ENCODE measurements at places on chromosomes 3 and 15.

DNA sequence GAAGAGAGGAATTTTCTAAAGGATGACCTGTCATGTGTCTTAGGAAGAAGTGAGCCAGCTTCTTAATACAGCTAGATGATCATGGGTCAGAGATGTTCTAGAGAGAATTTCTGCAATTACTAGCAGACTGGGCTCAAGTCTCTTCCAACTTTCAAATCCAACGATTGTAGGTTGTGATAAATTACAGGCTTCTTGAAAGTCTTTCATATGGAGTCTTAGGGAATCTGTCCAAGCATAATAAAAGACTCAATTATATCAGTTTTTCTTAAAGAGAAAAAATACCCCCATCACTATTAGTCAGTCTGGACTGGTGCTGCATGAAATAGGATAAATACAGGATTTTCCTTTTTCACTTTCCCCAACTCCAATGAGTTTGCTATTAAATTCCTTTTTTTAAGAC, 59.1 kb downstream of the DRD3 start:
- DNase-seq, result no peak

- DNase-seq, result peak; percentile 16
These were observed 130.6 kb upstream of the FHIT start for GRCh38 chr3:61381745-61382392.

- DNase-seq, result no peak
These were observed 61.3 kb upstream of the LPP start for GRCh38 chr3:188092648-188093047.

GRCh38 chr15:95598251-95598855, 732.1 kb upstream of the NR2F2 start:
- no peak for DNase-seq

DNA sequence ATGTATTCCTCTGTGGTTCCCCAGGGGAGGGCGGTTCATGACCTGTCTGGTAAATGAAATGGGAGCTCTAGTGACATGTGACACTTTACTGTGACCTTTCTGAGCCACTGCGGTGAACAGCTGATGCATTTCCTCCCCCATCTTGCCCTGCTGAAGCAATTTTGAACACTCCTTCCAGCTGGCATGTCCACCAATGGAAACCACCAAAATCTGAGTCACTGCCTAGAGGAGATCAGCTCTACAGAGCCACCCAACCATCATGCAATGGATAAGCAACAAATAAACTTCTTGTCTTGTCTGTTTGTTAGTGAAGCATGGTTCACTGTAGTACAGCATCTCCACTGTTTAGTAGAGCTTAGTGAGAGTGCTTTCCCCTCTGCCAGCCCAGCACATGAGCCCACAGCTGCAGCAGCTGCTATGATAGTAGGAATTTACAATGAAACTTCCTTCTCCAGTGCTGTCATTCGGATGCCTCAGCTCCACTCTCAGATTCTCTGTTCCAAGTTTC, 479.4 kb downstream of the NTRK3 start:
- DNase-seq, result no peak

- no peak for DNase-seq
These were observed 39.0 kb downstream of the CMSS1 start for GRCh38 chr3:99856437-99857220.

DNA sequence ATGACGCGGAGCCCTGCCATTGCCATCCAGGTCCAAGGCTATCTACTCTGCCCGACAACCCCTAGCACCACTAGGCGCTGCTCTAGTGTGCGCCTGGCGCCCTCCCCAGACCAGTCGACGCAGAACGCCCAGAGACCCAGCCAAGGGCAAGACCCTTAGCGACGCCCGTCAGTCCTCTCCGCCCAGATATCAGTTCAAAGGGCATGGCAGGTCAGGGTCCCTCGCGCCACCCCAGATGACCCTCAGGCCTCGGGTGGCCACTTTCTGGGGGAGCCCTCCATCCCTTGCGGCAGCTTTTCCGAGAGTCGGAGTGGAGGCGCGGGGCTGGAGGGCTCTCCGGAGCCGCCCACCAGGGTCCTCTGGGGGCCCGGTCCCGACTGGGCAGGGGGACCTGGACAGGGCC, 371 bp upstream of the CLSTN2 start:
- DNase-seq, result no peak

DNA sequence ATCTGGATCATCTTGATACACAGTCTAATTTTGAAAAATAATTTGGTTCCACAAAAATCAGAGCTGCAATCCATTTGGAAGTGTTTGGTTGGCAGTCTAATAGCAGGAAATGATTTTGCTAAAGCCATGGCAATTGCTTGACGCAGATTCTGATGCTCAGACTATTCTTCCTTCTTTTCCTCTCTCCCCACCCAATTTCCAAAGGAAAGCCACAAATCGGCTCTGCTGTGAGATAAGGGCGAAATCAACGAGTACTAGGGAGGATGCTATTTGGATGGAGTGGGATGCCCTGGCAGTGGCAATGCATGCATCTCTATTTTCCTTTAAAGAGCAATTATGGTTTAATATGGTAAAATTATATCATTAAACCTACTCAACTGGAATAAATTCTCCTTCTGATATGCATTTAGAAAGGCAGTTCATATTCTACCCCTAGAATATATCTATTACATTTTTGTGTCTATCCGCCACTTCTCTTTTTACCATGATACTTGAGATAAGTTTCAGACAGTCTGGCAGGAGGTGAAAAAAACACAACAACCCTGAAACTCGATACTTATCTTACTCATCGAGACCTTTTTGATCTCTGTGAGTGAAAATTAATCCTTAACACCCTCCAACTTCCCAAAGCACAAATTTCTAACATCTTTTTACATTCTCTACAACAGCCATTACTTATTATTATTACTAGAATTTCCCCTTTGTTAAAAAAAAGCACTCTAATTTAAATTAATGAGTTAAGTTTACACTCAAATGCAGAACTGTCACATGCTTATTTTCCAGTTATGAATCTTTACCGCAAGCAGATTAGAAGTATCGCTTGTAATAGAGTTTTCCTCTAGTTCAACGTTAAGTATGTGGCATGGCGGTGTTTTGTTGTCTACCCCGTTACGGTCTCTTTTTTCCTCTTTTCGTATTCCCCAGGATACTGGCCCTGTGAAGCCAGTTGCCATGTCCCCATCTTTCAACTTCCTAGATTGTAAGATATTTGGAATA, 433.3 kb downstream of the FOXP1 start:
- no peak for DNase-seq

- DNase-seq, result no peak
These were observed 7.5 kb downstream of the DTWD1 start for GRCh38 chr15:49628379-49628778.

DNA sequence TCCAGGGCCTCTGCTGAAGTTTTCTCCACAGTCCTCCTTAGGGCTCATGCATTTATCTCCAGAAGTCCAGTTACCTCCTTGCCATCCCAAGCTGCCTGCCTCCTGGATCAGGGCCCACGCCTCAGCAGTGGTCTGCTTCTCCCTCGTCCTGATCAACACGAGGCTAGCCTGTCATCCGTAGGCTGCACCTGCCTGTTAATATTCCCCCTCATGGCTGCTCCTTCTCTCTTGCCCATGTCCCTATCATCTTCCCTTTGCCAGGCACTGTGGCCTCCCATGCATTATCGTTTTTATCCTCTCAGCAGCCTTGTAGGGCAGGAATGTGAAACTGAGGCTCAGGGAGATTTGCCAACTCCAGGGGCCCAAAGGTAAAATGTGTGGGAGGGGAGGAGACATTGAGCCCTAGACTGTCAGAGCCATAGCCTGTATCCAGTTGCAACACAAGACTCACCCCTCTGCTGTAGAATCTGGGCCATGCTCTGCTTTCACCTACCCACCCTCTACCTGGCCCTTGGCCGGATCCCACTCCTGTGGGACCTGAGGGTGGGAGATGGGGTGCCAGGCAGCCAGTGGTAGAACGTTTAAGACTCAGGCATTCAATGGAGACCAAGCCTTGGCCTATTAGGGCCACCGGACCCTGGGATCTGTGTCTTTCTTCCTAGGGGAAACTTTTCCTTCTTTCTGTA, 4.6 kb downstream of the GRM2 start:
- DNase-seq, result no peak

GRCh38 chr3:59733041-59733809, 683.4 kb upstream of the CFAP20DC start:
- no peak for DNase-seq

DNA sequence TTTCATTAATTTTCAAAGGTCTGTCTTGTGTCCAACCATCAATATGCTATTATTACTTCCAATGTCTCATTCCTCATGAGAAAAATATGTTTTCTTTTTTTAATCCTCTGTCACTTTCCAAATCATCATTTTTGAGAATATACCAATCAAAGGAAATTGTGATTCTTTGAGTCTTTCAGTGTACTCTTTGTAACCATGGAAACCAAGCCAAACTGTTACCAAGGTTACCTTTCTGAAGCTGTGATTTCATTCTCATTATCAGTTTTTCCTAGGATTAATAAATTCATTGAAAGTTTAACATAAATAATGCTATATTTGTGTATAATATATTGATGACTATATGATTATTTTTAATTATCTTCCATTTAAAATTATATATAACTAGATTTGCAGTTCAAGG, 16.6 kb upstream of the PLSCR5 start:
- DNase-seq, result no peak

GRCh38 chr15:65424683-65425082, 1.9 kb upstream of the IGDCC4 start:
- DNase-seq, result no peak

GRCh38 chr3:42608581-42608980, 8.1 kb downstream of the NKTR start:
- DNase-seq, result peak; percentile 71

- DNase-seq, result no peak
These were observed 24.0 kb upstream of the SPTSSB start for GRCh38 chr3:161395115-161396012.

DNA sequence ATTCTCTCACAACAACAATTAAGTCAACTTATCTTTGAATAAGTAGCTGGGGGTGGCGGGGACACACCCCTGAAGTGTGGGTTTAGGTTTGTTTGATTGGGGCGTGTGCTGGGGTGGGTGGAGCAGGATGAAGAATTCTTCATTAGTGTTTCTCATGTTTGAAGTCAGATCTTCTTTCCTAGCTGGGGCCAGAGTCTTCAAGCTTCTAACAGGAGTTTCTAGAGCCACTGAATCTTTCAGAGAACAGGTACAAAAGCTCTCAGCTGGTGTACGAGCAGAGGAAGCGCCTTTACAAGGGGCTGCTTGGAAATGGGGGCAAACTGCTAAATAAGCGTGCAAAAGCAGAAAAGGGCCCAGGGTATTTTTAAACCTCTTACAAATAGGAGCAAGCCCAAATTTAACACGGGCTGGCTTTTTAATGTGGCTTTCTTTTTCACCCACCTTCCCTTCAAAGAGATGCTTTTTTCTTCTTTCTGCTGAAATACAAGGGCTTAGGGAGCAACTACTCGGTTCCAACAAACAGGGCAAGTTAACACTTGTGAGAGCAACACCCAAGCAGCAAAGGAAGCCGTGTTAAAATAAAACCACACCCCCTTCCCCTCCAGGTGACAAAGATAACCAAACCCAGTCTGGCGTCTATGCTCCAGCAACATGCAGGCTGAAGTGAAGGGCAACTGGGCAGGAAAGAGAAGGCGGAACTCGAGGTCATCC, 86.9 kb upstream of the RASGRP1 start:
- DNase-seq, result no peak

DNA sequence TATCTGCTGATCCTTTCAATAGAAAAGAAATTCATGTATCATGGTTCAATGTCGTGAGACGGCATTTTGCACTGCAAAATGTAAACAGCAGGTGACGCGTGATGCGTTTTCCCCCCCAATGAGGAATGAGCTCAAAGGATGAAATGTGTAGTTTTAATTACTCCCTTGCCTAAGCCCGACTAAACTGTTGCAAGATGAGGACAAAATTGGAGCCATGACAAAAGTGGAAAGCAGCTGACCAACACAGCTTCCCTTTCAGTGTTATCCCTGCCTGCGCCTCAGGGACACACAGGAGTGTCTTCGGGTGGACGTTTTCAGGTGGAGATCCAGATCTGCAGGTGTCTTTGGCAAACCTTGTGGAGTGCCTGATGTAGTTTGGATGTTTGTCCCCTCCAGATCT, 92.0 kb downstream of the GABRG3 start:
- DNase-seq, result no peak

GRCh38 chr3:115814006-115814405, 190.7 kb downstream of the GAP43 start:
- DNase-seq, result no peak

GRCh38 chr15:22952796-22953579, 27.2 kb downstream of the CYFIP1 start:
- DNase-seq, result no peak

DNA sequence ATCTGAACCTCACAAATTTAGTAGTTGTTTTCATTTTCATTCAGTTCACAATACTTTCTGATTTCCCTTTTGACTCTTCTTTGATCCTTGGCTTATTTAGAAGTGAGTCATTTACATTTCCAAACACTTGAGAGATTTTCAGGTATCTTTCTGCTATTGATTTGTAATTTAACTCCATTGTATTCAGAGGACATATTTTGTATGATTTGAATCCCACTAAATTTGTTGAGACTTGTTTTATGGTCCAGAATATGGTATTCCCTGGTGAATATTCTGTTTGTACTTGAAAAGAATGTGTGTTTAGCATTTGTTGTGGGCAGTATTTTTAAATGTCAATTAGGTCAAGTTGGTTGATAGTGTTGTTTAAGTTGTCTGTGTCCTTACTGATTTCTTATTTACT, 29.6 kb downstream of the FAN1 start:
- no peak for DNase-seq

- no peak for DNase-seq
These were observed 10.0 kb upstream of the ST8SIA2 start for GRCh38 chr15:92383519-92384324.

DNA sequence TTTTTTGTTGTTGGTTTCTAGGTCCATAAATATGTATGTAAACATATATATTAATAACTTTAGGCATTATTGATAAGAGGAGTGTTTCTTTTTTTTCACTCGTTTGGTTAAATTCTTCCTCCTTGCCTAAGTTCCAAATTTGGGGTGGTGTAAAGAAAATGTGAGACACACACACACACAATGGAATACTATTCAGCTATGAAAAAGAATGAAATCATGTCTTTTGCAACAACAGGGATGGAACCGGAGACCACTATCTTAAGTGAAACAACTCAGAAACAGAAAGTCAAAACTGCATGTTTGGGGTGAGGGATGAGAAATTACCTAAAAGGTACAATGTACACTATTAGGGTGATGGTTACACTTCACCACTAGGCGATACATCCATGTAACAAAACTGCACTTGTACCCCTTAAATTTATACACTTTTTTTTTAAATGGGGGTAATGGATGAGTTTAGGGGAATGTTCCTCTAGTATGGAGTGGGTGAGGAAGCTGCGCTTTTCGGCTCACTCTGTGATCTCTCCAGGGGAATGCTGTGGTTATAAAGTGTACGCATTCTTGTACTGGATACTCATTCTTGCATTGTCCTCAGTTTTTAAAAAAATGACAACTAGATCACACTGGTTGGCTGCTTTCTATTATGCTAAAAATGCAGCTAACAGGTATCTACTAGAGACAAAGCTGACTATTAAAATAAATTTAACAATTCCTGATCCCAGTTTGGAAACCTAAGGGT, 50.8 kb upstream of the PPARG start:
- no peak for DNase-seq

- no peak for DNase-seq
These were observed 152.6 kb downstream of the BBX start for GRCh38 chr3:107675233-107675900.
